ENCODE measurements at places on chromosomes 3 and 15.

DNA sequence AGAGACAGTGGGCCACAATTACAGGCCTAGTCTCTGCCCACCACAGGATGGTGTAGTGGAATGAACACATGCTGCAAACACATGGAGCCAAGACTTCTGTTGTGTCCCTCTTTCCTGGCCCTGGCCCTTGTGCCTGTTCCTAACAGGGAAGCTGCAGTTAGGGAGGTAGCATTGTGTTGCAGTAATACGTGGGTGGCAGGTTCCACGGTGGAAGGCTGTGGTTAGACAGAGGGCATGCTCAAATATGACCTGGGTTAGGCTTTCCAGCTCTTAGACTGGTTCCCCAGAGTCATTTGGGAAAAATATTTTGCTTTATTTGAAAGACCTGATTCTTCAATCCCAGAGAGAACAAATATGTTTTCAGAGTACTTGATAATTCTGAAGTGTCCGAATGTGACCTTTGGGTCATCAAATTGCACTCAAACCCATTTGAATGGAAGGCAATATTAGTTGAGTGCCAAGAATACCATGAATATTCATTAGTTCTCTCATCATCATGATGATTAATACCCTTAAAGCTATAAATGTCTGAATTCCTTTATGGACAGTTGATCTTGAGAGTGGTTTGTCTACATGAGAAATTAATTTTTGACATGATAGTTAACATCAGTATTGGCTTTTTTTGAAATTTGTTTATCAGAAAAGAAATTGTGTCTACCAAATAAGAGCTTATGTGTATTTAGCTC is 28.5 kb downstream of the PLAAT1 start:
- DNase-seq: no peak

DNA sequence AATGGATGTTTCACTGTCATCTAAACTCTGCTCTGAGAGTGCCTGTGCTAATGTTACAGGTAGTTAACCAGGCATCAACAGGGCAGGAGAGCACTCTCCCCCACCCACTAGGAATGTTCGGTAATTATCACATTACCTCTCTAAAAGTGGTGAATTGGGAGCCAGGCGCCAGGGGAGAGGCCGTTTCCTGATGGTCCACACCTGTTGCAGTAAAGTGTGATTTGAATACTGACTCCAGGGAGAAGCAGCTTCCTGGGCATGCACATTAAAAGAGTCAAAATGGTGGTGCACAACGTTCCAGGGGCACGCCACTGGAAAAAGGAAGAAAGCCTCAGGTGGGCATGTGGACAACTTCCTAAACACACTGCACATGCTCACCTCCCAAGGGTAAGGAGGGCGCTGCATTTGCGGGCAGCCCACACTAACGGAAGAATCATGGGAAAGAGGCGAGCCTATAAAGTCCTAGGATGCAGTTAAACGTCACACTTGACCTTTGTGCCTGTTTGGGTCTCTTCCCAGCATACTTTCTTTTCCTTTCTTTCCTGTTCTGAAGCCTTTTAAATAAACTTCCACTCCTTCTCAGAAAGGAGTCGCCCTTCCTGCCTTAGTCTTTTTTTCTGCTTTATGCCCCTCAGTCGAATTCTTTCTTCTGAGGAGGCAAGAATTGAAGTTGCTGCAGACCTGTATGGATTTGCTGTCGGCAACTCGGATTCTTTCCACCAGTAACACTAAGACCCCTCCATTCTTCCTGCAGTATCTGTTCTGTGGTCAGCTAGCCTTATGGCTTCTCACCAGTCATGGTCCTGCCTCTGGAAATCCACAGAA is 28.9 kb upstream of the GPD1L start:
- no peak for DNase-seq

- no peak for DNase-seq
Observed at GRCh38 chr3:129890125-129890524, 3.4 kb downstream of the TMCC1 start.

DNA sequence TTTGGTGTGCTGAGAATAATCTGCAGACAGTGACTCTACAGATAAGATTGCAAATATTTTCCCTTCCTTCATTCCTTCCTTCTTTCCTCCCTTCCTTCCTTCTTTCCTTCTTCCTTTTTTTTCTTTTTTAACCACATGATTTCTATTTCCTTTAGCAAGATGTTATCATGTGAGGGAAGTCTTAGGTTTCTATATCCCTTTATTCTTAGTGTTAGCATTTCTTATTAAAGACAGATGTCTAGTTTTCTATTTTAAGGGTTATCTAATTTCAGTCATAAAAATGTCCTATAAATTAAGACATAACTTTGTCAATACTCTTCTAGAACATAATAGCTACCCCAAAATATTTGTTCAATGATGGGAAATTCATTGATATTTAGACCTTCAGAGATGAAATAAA is 470.9 kb downstream of the LPP start:
- DNase-seq: no peak

DNA sequence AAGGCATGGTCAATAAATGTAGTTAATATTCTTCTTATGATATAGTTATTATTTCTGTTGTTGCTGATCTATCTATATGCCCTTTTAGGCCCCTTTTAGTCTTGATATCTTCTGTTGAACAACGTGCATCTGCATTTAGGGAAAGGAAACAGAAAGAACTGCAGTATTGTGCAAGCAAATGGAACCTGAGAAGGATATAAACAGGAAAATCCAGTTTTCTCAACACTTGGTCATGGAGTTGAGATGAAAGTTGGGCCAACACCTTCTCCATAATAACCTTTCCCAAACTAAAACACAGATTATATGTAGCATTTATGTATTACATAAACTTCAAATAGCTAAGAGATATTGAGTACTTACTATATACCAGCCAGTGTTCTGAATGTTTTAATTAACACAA is 179.7 kb downstream of the ADAMTS9 start:
- DNase-seq: no peak

GRCh38 chr15:49852756-49853155 is 231.9 kb downstream of the DTWD1 start:
- no peak for DNase-seq

DNA sequence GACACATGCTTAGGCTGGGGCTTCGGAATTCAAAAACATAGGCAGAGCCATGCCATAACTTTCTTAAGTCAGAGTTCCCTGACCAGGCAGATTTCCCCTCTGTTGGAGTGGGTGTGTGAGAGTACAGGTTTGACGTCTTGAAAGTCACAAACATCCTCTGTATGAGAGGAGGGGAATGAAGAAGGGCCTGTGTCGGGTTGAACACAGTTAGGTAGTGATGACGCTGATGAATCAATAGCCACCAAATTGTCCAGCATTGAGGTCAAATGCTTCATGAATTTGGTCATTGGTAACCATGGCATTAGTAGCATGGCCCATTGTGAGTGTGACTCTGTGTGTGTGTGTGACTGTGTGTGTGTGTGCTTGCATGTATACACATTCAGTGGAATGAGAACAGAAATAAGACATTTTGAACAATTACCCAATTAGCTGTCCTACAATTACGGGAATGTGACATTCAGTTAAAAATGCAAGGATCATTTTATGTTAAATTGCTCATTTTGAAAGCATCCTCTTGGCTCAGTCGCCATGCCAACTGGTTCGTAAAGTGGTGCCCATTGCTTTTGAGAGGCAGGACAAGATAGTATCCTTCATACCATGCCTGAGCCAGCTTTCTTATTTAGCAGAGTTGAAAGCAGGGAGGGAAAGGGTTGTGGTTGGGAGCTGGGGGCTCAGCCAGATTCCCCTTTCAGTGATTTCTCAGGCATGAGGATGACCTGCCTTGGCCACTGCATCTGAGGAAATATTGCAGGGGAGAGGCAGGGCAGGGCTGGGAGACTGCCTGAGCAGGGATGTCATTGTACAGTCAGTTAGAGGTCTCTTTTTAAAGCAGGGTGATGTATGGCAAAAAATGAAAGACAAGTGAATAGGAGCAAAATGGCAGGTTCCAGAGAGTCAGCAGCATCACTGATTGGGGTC is 35.4 kb downstream of the RBP2 start:
- no peak for DNase-seq

DNA sequence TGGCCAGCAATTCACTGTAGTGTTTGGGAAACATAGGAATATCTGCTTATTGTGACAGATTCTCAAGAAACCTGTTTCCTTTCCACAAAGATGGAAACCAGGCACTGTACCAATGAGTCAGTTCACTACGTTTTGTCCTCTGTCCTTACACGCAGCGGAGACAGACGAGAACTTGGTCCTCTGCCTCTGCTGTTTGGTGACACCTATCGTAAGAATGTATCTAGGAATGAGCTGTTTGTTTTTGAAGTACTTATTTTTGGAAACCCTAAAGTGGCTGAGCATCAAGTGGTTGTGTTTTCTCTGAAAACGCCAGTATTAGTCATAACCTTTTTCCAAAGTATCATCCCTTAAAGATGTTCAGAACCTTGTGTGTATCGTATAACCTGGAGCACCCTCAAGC is 93.0 kb downstream of the PGPEP1L start:
- no peak for DNase-seq

DNA sequence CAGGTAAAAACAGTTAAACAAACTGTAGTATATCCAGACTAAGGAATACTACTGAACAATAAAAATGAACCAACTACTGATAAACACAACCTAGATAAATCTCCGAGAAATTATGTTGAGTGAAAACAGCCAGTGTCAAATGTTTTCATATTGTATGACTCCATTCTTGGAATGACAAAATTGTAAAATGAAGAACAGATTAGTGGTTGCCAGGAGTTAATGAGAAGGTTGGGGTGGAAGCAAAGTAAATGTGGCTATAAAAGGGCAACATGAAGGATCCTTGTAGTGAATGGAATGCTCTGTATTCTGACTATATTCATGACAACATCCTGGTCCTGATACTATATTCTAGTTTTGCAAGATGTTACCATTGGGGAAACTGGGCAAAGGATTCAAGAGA is 27.5 kb upstream of the ACKR4 start:
- no peak for DNase-seq

DNA sequence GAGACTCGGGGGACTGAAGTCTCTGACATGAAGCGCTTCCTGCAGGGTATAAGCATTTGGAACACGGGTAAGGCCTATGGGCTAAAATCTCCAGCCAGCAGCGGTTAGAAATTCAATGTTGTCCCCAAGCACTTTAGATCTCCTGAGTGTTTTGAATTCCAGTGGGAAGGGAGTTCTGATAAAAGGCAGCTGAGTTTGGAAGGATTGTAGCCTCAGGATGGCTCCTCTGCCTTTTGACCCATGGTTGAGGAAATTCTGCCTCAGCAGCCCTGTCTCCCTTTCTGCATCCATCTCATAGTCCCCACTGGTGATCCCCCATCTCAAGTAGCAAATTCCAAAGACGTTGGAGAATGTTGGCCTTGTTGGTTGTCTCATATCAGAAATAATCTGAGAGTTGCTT is 24.2 kb upstream of the HACD2 start:
- DNase-seq: no peak

- no peak for DNase-seq
Observed at GRCh38 chr15:38714309-38715072, 149.9 kb upstream of the RASGRP1 start.

- no peak for DNase-seq
Observed at GRCh38 chr3:87073496-87074145, 82.7 kb upstream of the VGLL3 start.

GRCh38 chr15:80662757-80663553 is 32.2 kb upstream of the ABHD17C start:
- no peak for DNase-seq

GRCh38 chr3:129513705-129514104 is 14.7 kb upstream of the RHO start:
- no peak for DNase-seq

- no peak for DNase-seq
Observed at GRCh38 chr3:150014782-150015181, 44.1 kb upstream of the PFN2 start.

- peak; percentile 48 for DNase-seq
Observed at GRCh38 chr3:105827959-105828358, 40.9 kb downstream of the CBLB start.

DNA sequence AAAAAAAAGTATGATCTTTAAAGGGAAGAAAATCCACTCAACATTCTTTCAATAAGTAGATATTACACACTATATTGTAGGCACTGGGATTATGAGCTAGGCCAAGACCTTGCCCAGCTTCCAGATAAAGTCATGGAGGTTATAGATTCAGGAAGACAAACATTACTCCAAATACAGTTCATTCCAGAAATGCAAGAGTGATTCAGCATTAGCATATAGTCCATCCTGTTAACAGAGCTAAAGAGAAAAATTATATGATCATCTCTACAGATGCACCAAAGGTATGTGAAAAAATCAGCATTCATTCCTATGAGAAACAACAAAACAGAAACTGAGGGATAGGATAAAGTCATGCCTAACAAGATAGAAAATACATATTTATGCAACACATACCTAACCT is 42.1 kb upstream of the NSMCE3 start:
- no peak for DNase-seq

GRCh38 chr3:176992565-176992964 is 204.7 kb downstream of the TBL1XR1 start:
- no peak for DNase-seq

DNA sequence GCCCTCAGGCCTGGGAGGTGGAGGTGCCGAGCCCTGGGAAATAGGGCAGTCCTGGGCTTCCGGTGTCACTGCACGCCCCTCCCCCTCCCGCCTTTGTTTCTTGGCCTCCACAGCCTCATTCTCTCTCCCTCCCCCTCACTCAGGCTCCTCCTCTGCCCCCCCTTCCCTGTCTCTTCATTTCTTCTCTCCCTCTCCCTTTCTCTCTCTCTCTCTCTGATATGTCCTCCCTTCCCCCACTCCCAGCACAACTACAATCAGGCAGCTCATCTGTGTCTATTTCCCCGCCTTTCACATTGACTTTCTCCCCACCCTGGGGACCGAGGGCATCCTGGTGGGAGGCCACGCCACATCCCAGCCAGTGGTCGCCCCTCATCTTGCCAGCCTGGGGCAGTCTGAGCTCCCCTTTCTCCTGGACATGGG is 40.2 kb downstream of the IDH2 start:
- no peak for DNase-seq

GRCh38 chr3:16079519-16079918 is 95.0 kb upstream of the GALNT15 start:
- no peak for DNase-seq

DNA sequence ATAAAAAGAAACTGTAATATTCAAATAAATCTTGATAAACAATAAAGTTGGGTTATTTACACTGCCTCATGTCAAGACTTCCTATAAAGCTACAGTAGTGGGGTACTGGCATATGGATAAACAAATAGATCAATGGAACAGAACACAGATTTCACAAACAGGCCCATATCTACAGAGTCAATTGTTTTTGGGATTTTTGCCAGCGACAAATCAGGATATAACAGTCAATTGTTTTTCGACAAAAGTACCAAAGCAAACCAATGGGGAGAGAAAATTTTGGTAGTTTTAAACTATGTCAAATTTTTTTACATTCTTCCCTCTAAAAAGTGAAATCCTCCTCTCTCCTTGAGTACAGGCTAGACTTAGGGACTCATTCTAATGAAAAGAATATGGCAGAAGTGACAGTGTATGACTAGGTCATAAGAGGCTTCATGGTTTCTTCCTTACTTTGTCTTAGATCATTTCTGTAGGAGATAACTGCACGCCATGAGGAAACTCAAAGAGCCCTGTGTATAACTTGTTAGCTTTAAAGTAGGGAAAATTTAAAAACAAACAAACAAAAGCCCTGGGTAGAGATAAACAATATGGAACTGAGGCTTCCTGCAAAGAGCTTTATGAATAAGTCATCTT is 16.9 kb downstream of the IP6K1 start:
- no peak for DNase-seq

Data from G401 (cell line).